ENCODE measurements at places on chromosomes 13 and 19.

- no peaks in the 10 kb centered on the region for H3K36me3 ChIP-seq
- peak overlapping the region; percentile 96 for H3K27ac ChIP-seq
- H3K27me3 ChIP-seq = peaks cover 14% of the 10 kb centered on the region
- H3K4me3 ChIP-seq = peak overlapping the region; percentile 97
Measured at GRCh38 chr19:10604460-10604980, 17.4 kb upstream of the AP1M2 start.

DNA sequence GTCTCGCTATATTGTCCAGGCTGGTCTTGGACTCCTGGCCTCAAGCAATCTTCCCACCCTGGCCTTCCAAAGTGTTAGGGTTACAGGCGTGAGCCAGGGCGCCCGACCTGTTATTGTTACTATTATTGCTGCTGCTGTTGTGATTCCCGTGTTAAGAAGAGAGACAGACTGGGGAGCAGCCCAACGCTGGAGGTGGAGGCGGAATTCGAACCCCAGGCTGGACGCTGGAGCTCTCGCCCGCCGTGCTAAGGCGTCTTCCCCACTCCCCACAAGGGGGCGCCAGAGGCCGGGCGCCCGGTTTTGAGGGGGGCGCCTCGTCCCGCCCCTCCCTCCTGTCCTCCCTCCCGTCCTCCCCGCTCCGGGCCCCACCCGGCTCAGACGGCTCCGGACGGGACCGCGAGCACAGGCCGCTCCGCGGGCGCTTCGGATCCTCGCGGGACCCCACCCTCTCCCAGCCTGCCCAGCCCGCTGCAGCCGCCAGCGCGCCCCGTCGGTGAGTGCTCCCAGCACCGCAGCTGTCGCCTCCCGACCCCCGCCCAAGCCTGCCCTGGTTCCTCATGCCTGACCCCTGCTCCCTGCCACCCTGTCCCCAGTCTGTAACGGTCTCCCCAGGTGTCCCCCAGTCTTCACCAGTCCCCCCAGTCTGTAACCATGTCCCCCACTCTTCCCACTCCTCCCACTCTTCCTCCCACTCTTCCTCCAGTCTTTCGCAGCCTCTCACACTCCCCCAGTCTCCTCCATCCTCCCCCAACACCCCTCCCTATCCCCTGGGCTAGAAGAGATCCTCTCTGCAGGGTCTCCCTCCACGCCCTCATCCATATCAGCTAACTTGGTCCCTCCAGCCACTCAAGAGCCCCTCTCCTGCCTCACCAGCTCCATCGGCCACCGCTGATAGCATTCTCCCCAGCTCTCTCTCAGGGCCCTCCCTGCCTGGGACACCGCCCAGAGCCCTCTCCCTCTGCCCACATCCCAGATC is at the start of gene EHD2:
EHD2 (plus strand) TSS at position 377 of the 976 bp plus-strand sequence. CDS start 3,191 bp downstream, outside the sequence.
- peaks cover 7% of the 10 kb centered on the region for H3K4me1 ChIP-seq
- H3K4me3 ChIP-seq = no peak within 1 kb of the TSS
- DNase-seq = peak; percentile 21
- H3K27ac ChIP-seq = no peak within 1 kb of the TSS
- peaks cover 13% of the 10 kb centered on the region for H3K27me3 ChIP-seq

GRCh38 chr13:70623239-70623638 is 515.0 kb upstream of the KLHL1 start:
- no peak overlapping the region for H3K27ac ChIP-seq
- no peaks in the 10 kb centered on the region for H3K36me3 ChIP-seq
- no peak for DNase-seq
- H3K27me3 ChIP-seq = peaks cover 1% of the 10 kb centered on the region
- H3K4me1 ChIP-seq = no peaks in the 10 kb centered on the region

- no peak for DNase-seq
- no peaks in the 10 kb centered on the region for H3K36me3 ChIP-seq
- H3K27me3 ChIP-seq = no peaks in the 10 kb centered on the region
- H3K4me1 ChIP-seq = peaks cover 58% of the 10 kb centered on the region
- H3K4me3 ChIP-seq = peak overlapping the region; percentile 66
Measured at GRCh38 chr19:13173139-13173737, 23.0 kb downstream of the IER2 start.

- H3K4me3 ChIP-seq = no peak overlapping the region
- no peaks in the 10 kb centered on the region for H3K36me3 ChIP-seq
- H3K27me3 ChIP-seq = peaks cover 3% of the 10 kb centered on the region
Measured at GRCh38 chr13:64912141-64912540, 2318.0 kb downstream of the PCDH9 start.

DNA sequence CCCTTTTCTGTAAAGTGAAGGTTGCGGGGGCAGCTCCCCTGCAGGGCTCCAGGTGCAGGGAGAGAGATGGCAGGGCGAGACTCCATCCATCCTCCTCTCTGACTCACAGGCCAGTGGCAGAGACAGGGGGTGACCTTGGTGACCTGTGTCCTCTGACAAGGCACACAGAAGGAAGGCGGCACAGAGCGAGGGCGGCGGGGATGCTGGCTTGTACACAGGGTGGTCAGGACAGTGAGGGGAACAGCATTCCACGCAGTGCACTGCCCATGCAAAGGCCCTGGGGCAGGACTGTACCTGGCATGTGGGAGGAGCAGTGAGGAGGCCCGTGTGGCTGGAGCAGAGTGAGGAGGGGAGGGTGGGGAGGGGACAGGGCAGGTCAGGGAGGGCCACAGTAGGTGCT is 7.7 kb downstream of the NDUFA11 start:
- DNase-seq = no peak
- no peak overlapping the region for H3K4me3 ChIP-seq
- peaks cover 6% of the 10 kb centered on the region for H3K4me1 ChIP-seq
- H3K27me3 ChIP-seq = no peaks in the 10 kb centered on the region

DNA sequence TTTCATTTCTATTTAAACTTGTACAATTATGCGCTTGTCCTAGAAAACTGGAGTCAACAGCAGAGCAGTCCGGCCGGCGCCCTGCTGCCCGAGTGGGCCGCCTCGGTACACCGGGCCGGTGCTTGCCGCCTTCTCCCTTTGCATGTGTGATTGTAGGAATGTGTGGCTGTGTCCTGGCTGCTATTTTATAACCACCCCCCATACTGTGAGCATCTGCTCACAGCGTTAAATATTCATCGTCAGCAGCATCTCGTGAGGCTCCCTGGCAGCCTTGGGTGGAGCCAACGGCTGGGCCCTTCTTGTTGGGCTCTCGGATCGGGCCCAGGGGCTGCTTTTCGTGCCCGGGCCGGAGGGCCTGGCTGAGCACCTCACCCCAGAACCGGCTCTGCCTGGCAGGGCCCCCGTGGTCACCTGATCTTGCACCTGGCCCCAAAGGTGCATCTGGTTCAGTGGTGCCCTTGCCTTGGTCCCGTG is 10.6 kb downstream of the PIAS4 start:
- H3K4me1 ChIP-seq = peaks cover 8% of the 10 kb centered on the region
- DNase-seq = no peak
- peaks cover 3% of the 10 kb centered on the region for H3K36me3 ChIP-seq
- H3K27ac ChIP-seq = no peak overlapping the region
- H3K27me3 ChIP-seq = peaks cover 2% of the 10 kb centered on the region

GRCh38 chr19:55248166-55248675 is 10.6 kb downstream of the PPP6R1 start:
- peak overlapping the region; percentile 2 for H3K4me3 ChIP-seq
- no peak for DNase-seq
- peak overlapping the region; percentile 69 for H3K27ac ChIP-seq
- peaks cover 45% of the 10 kb centered on the region for H3K4me1 ChIP-seq
- H3K27me3 ChIP-seq = no peaks in the 10 kb centered on the region
- H3K36me3 ChIP-seq = peaks cover 6% of the 10 kb centered on the region

GRCh38 chr19:36032251-36033104 is at the start of gene CLIP3:
CLIP3 (minus strand) TSS chr19:36032873; CDS start chr19:36032357, 516 bp downstream.
- DNase-seq = no peak
- no peak within 1 kb of the TSS for H3K27ac ChIP-seq
- H3K4me1 ChIP-seq = peaks cover 37% of the 10 kb centered on the region
- H3K27me3 ChIP-seq = no peaks in the 10 kb centered on the region
- peaks cover 5% of the 10 kb centered on the region for H3K36me3 ChIP-seq

- H3K4me3 ChIP-seq = no peak overlapping the region
- H3K36me3 ChIP-seq = no peaks in the 10 kb centered on the region
- no peak overlapping the region for H3K27ac ChIP-seq
- H3K4me1 ChIP-seq = no peaks in the 10 kb centered on the region
- no peak for DNase-seq
- H3K27me3 ChIP-seq = no peaks in the 10 kb centered on the region
Measured at GRCh38 chr13:91154558-91155353, 192.7 kb upstream of the MIR17HG start.

GRCh38 chr19:17266589-17266974 is 661 bp upstream of the BABAM1 start:
- H3K4me1 ChIP-seq = peaks cover 19% of the 10 kb centered on the region
- DNase-seq = no peak
- H3K36me3 ChIP-seq = no peaks in the 10 kb centered on the region
- H3K27ac ChIP-seq = peak overlapping the region; percentile 88
- peak overlapping the region; percentile 71 for H3K4me3 ChIP-seq
- H3K27me3 ChIP-seq = peaks cover 9% of the 10 kb centered on the region

GRCh38 chr13:62687732-62688131 is 1272.1 kb upstream of the PCDH20 start:
- H3K27ac ChIP-seq = no peak overlapping the region
- H3K36me3 ChIP-seq = no peaks in the 10 kb centered on the region
- H3K27me3 ChIP-seq = no peaks in the 10 kb centered on the region
- DNase-seq = no peak

DNA sequence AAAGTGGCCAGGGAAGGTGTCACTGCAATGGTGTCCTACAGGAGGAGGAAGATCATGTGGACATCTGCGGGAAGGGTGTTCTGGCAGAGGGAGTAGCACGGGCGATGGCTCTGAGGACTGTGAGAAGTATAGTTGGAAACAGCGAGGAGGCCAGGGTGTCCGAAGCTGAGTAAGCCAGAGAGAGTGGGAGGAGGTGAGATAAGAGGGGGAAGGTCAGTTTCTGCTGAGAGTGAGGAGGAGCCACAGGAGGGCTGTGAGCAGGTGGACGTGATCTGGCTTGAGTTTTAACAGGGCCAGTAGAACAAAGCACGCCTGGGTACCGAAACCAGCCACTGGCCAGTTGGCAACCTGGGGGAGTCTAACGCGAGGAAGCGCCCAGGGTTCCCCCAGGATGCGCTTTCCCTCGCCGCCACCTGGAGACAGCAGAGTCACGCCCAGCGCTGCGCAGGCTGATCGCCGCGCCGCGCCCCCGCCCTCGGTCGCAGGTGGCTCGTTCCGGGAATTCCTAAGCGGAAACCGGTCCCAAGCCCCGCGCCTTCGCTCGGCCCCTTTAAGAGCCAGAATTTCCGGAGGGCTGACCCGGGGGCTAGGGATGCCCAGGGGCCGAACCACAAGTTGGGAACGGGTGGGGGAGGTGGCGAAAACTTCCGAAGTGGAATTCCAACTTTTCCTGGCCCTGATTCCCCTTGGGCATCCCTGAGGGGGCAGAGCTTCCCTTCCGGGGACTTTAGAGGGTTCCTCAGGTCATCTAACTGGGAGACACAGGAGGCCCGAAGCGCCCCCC is 1.1 kb upstream of the LSR start:
- DNase-seq = peak; percentile 24
- peaks cover 8% of the 10 kb centered on the region for H3K27me3 ChIP-seq
- peak overlapping the region; percentile 87 for H3K4me3 ChIP-seq
- H3K36me3 ChIP-seq = peaks cover 8% of the 10 kb centered on the region
- H3K27ac ChIP-seq = peak overlapping the region; percentile 74

GRCh38 chr13:25902455-25902854 is 149.4 kb downstream of the SHISA2 start:
- no peak overlapping the region for H3K27ac ChIP-seq
- H3K36me3 ChIP-seq = no peaks in the 10 kb centered on the region
- peaks cover 24% of the 10 kb centered on the region for H3K4me1 ChIP-seq
- DNase-seq = no peak

- H3K36me3 ChIP-seq = peaks cover 10% of the 10 kb centered on the region
- no peak overlapping the region for H3K4me3 ChIP-seq
- H3K27ac ChIP-seq = peak overlapping the region; percentile 55
- peaks cover 35% of the 10 kb centered on the region for H3K4me1 ChIP-seq
Measured at GRCh38 chr13:51638216-51638871, 54.1 kb downstream of the WDFY2 start.

Measured in immature natural killer cell (primary cell).